ENCODE measurements at places on chromosomes 13 and 19.

DNA sequence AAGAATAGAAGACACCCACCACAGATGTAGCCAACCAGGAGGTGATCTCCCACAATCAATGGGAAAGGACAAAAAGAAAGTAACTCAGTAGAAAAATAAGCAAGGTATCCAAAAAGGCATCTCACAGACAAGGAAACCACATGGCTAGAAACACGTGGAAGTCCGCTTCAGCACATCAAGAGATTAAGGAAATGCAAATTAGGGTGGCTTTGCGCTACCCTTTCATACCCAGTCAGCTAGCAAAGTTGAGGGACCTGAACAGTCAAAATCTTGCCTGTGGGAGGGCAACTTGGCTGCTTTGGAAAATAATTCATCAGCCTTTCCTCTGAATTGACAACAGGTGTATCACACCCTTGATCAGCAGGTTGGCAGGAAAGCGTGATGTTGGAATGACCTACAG lies 11.6 kb upstream of the UQCR11 start:
- no peak for DNase-seq

DNA sequence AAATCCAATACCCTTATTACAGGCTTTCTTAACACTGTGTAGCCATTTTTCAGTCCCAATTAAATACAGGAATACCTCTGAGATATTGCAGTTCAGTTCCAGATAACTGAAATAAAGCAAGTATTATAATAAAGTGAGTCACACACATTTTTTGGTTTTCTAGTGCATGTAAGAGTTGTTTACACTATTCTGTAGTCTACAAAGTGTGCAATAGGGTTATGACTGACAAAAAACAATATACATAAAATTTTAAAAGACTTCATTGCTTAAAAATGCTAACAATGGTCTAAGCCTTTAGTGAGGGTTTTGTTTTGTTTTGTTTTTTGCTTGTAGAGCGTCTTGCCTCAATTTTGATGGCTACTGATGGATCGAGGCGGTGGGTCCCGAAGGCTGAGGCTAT lies 434.4 kb upstream of the NBEA start:
- DNase-seq: no peak

DNA sequence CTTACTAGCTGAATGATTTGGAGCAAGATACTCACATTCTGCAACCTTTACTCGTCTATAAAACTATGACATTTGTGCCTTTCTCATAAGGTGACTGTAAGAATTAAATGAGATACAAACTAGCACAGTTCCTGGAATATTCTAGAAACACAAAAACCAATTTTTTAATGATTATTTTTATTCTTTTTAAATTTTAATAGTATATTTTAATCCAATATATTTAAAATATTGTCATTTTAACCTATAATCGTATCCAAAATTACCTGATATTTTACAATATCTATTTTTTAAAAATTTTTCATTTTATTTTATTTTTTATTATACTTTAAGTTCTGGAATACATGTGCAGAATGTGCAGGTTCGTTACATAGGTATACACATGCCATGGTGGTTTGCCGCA lies 238.1 kb downstream of the OLFM4 start:
- no peak for DNase-seq

DNA sequence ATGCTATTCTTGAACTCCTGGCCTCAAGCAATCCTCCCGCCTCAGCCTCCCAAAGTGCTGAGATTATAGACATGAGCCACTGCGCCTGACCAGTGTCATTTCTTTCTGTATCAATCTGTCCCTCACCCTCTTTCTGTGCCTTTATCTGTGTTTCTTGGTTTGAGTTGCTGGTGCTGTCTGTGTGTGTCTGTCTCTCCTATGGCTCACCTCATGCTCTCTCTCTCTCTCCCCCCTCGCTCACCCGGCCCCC lies 9.9 kb downstream of the IRF2BP1 start:
- no peak for DNase-seq

- DNase-seq: no peak
These were observed 281.3 kb downstream of the MTUS2 start for GRCh38 chr13:29101409-29101808.

GRCh38 chr19:14063105-14063504 lies 1.2 kb upstream of the PALM3 start:
- DNase-seq: no peak

DNA sequence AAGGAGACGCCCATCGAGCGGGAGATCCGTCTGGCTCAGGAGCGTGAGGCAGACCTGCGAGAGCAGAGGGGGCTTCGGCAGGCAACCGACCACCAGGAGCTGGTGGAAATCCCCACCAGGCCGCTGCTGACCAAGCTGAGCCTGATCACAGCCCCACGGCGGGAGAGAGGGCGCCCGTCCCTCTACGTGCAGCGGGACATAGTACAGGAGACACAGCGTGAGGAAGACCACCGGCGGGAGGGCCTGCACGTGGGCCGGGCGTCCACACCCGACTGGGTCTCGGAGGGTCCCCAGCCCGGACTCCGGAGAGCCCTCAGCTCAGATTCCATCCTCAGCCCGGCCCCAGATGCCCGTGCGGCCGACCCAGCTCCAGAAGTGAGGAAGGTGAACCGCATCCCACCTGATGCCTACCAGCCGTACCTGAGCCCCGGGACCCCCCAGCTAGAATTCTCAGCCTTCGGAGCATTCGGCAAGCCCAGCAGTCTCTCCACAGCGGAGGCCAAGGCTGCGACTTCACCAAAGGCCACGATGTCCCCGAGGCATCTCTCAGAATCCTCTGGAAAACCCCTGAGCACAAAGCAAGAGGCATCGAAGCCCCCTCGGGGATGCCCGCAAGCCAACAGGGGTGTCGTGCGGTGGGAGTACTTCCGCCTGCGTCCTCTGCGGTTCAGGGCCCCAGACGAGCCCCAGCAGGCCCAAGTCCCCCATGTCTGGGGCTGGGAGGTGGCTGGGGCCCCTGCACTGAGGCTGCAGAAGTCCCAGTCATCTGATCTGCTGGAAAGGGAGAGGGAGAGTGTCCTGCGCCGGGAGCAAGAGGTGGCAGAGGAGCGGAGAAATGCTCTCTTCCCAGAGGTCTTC lies 7.1 kb downstream of the MISP start:
- no peak for DNase-seq

- DNase-seq: no peak
These were observed 21.6 kb upstream of the SIGLEC14 start for GRCh38 chr19:51668216-51668615.

GRCh38 chr13:37109051-37109678 lies 3.7 kb upstream of the CSNK1A1L start:
- DNase-seq: no peak

DNA sequence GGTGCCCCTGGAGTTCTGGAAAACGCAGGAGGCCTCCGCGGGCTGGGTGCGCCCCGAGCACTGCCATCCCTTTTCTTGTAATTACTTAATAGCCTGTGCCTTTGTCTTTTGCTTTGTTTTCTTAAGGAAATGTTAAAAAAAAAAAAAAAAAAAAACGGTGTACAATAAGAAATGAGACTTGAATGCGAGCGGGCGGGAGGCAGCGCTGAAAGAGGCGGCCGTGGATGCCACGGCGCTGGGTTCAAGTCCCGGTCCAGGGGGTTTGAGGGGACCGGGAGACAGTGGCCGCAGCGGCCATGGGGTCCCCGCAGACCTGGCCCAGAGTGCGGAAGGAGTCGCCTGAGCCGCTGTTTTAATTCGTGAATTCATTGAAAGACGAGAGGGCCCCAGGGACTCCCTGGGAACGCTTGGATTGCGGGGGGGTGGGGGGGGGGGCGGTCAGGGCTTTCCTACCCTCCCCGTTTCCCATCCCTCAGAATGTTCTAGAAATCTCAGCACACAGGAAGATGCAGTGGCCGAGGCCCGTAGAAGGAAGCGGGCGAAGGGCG lies 349.2 kb upstream of the ARGLU1 start:
- DNase-seq: no peak

DNA sequence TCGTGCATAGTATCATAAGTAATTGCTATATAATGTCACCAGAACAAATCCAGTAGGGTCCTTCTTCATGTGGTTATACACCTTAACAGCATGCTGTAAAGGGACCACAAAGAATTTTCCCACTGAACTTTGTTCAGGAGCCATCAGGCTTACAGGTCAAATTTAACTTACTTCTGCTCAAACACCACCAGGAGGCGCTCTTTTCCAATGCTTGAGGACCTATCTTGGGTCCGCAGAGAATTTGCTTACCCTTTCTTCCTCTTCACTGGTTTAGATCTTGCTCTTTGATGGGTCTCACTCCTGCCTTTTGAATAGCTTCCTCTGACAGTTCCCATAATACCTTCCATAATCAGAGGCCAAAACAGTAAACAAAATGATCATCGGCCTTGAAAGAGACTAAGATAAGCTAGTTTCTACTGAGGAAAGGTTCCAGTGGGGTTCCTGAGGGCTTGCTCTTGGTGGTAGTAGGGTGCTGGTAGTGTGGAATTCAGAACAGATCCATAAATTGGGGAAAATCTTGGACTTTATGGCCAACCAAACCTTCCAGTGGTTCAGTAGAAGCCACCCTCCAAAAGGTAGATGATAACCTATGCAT lies 37.4 kb downstream of the SCGB2B2 start:
- DNase-seq: no peak

DNA sequence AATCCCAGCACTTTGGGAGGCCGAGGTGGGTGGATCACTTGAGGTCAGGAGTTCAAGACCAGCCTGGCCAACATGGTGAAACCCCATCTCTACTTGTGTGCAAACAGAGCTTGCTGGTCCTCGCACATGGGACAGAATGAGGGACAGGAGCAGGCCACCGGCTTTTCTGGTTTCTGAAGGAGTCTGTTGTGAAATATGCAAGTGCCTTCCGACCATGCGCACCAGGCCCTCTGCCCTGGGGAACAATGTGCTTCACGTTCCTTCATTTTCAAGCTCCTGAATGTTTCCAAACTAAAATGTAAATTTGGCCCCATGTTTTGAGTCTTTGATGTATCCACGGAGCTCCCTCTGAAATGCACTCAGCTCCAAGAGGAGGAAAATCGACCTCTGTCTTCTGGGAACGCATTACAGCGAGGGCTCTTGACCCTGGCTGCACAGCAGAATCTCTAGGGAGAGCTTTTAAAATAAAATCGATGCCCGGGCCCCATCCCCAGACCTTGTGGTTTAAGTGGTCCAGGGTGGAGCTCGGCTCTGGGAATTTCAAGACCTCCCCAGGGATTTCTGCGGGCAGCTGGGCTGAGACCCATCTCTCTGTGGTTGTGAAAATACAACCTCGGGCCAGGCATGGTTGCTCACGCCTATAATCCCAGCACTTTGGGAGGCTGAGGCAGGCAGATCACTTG lies 9.3 kb upstream of the ACP4 start:
- DNase-seq: no peak

GRCh38 chr13:42751693-42752092 lies 29.7 kb upstream of the FAM216B start:
- DNase-seq: no peak

DNA sequence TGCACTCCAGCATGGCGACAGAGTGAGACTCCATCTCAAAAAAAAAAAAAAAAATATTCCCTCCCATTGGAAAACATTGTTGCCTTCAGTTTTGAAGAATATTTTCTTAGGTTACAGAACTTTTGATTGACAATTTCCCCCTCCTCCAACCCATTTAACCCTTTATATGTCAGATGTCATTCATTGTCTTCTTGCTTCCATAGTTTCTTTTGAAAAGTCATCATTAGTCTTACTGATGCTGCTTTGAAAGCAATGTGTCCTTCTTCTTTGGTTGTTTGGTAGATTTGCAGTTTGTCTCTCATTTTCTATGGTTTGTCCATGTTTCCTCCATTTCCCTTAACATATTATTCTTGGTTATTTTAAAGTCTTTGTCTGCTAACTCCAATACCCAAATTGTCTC lies 25.4 kb downstream of the ZNF558 start:
- no peak for DNase-seq

- DNase-seq: peak; percentile 87
These were observed 53.6 kb downstream of the GADD45B start for GRCh38 chr19:2529473-2529918.

DNA sequence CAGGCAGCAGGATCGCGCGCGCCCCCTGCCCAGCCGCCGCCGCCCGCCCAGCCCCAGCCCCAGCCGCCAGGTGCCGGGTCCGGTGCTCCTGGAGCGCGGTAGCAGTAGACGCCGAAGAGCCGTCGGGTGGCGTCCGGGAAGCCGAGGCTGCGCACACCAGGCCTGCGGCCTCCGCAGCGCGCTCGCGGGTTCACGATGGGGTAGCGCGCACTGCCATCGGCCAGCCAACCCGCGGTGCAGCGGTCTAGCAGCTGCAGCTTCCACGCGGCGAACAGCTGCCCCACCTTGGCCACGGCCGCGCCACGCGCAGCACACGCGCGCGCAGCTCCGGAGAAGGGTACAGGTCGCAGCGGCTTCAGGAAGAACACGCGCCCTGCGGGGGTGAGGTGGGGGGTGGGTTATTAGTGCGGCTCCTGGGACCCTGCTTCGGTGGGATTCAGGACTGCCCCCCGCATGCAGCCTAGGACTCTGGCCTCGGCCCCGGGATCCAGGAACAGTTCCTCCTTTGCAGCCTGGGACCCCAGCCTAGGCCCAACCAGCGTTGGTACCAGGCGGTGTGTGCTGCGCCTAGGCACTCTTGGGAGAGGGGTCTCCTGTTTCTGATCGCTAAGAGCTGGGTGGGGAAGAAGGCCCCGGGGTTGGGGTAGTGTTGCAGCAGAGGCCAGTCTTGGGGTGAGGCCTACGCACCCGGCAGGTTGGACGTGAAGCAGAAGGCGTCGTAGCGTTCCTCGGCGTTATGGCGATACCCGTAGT lies 15.1 kb downstream of the TM6SF2 start:
- DNase-seq: no peak

DNA sequence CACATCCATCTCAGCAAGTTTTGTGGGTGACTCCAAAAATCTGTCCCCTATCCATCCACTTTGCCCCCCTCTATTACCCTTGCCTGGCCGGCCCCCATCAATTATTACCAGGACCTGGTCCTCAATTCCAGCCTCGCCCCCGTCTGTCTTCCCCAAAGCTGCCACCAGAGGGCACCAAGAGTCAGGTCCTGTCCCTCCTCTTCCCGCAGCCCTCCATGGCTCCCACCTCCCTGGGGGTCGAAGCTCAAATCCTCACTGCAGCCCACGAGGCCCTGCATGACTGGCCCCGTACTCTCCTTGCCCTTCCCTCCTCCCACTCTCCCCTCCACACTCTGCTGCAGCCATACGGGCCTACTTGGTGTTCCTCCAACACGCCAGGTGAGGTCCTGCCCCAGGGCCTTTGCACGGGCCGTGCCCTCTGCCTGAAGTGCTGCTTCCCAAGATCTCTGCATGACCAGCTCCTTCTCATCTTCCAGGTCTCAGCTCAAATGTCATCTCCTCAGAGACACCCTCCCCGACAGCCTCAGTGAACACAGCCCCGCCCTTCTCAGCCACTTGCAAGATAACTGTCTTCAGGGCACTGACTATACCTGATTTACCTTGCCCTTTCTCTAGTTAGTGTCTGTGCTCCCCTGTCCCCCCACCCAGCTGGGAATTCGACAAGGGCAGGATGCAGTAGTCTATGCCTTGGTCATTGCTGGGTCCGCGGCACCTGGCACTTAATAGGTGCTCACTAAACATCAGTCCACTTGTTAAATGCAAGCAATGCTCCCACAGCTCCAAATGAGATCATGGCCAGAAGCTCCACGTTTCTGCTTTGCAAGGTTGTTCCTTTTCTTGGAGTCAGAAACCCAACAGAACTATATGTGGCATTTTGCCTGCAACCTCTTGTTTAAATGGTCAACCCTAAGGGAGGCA lies 16.8 kb upstream of the SEMA6B start:
- peak; percentile 79 for DNase-seq
